Naive thymus-derived CD8-positive, alpha-beta T cell (primary cell): ENCODE measurements at places on chromosomes 5 and 9. TPM values are rescaled to one million over a fixed set of nuclear protein-coding genes. Genes with fewer than 3 reads are reported as not detected.

DMRT3 gene
- total RNA-seq = not detected

DNA sequence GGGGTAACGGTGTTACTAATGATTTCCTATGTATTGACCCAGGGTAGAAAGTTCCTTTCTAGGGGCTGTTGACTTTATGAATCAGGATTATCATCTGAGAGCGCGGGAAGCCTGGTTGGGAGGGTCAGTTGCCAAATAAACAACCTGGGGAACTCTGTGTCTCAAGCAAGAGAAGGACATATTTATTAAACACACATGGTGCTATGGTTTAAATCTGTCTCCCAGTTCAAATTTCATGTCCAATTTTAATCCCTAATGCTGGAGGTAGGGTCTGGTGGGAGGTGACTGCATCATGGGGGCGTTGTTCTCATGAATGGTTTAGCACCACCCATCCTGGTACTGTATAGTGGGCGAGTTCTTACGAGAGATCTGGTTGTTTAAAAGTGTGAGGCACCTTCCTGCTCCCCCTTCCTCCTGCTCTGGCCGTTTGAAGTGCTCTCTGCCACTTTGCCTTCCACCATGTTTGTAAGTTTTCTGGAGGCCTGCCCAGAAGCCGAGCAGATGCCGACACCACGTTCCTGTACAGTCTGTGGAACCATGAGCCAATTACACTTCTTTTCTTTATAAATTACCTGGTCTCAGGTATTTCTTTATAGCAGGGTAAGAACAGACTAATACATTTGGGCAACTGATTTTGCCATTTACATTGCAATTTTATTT lies 19.7 kb upstream of the GAS1 start:
- no peak for DNase-seq
- no peaks in the 10 kb centered on the region for H3K4me1 ChIP-seq
- H3K27me3 ChIP-seq = peaks cover 13% of the 10 kb centered on the region
- H3K36me3 ChIP-seq = no peaks in the 10 kb centered on the region
- H3K27ac ChIP-seq = no peak overlapping the region
- H3K4me3 ChIP-seq = no peak overlapping the region

RGS7BP gene
- total RNA-seq = not detected

DNA sequence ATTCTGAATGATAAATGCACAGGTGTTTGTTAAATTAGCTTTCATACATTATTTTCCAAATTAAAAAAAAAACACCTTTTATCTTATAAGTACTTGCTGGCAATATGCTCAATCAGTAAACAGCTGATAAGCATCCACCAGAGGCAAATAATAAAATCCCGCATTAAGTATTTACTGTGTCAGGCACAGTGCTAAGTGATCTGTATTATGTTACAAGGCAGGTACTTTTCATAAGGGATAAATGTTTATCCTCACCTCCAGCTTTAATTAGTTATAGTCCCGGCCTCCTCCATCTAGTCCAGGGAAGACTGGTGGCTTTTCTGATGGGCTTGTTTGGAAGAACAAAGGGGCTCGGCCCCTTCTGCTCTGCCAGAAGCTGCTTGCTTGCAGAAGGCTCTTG lies 40.1 kb downstream of the PFDN1 start:
- H3K27me3 ChIP-seq = no peaks in the 10 kb centered on the region
- H3K4me3 ChIP-seq = no peak overlapping the region
- peaks cover 32% of the 10 kb centered on the region for H3K4me1 ChIP-seq
- no peak for DNase-seq
- H3K36me3 ChIP-seq = peaks cover 37% of the 10 kb centered on the region
- H3K27ac ChIP-seq = no peak overlapping the region

STING1 gene
- 65.3 TPM for total RNA-seq

PROB1 gene
- 0.75 TPM for total RNA-seq

- H3K4me3 ChIP-seq = no peak overlapping the region
- no peaks in the 10 kb centered on the region for H3K36me3 ChIP-seq
- H3K27me3 ChIP-seq = no peaks in the 10 kb centered on the region
- DNase-seq = no peak
- no peaks in the 10 kb centered on the region for H3K4me1 ChIP-seq
- no peak overlapping the region for H3K27ac ChIP-seq
Measured at GRCh38 chr5:102049517-102049916, 246.6 kb downstream of the SLCO4C1 start.

- no peak for DNase-seq
- H3K36me3 ChIP-seq = no peaks in the 10 kb centered on the region
- no peak overlapping the region for H3K4me3 ChIP-seq
- H3K4me1 ChIP-seq = no peaks in the 10 kb centered on the region
- peaks cover 9% of the 10 kb centered on the region for H3K27me3 ChIP-seq
Measured at GRCh38 chr9:8666060-8666459, 866.5 kb upstream of the DMAC1 start.

DNA sequence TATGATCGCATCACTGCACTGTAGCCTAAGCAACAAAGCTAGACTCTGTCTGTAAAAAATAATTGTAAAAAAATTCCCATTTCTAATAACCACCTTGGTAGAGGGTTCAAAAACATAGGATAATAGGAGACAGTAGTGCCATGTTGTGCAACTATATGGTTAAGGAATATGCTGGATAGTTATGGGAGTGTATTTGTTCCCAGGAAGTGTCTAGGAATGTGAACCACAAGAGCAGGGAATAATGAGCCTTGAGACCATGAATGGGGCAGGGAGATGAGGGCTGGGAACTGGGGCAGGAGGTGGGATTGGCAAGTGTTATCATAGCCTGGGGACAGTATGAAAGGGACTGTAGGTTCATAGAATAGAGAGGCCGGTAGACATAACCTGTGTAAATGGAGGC lies 50.4 kb downstream of the RUSC2 start:
- H3K4me1 ChIP-seq = no peaks in the 10 kb centered on the region
- no peak overlapping the region for H3K27ac ChIP-seq
- DNase-seq = no peak
- H3K36me3 ChIP-seq = no peaks in the 10 kb centered on the region
- H3K4me3 ChIP-seq = no peak overlapping the region
- peaks cover 20% of the 10 kb centered on the region for H3K27me3 ChIP-seq

DNA sequence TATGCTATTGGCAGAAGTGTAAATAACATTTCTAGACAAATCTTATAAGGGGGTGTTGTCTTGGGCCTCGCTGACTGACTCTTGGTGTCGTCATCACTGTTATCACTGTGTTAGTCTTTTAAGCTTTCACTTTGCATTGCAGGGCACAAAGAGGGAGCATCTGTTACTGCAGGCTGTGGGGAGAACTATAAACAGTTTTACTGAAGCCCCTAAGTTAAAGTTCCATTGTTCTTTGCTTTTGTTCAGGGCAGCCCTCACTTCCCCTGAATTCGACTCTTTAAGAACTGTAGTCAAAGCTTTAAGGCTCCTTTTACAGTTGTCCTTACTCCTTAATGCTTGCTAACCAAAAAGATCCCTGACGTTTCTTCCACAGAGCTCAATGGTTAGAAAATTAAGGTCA lies 605.0 kb downstream of the RAB3C start:
- no peaks in the 10 kb centered on the region for H3K36me3 ChIP-seq
- no peak overlapping the region for H3K4me3 ChIP-seq
- no peak overlapping the region for H3K27ac ChIP-seq
- peaks cover 23% of the 10 kb centered on the region for H3K27me3 ChIP-seq

- no peak overlapping the region for H3K4me3 ChIP-seq
- no peaks in the 10 kb centered on the region for H3K36me3 ChIP-seq
Measured at GRCh38 chr9:131034268-131034667, 25.3 kb downstream of the LAMC3 start.

C9 gene
- not detected for total RNA-seq

GRCh38 chr5:77066184-77066583 lies 20.9 kb downstream of the ZBED3 start:
- no peak overlapping the region for H3K4me3 ChIP-seq
- H3K27me3 ChIP-seq = no peaks in the 10 kb centered on the region
- H3K4me1 ChIP-seq = peaks cover 15% of the 10 kb centered on the region

DNA sequence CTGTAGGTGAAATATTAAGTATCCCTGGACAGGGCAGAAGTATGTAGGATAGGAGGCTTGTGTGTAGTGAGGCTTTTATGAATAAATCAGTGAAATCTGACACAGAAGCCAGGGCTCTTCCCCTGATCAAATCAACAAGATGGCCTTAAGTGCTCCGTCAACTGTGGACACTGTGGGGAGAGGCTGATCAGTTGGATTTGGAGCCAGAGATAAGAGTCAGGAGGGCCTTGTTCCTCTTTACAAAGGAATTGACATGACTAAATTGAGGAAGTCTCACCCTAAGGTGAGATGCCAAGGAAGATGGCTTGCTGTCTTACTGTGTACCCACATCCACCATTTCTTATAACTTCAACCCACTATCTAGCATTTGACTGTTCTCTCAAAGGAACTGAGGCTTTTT lies 91.6 kb upstream of the PRRC1 start:
- H3K27me3 ChIP-seq = no peaks in the 10 kb centered on the region
- no peak for DNase-seq
- no peaks in the 10 kb centered on the region for H3K36me3 ChIP-seq
- no peaks in the 10 kb centered on the region for H3K4me1 ChIP-seq
- H3K4me3 ChIP-seq = no peak overlapping the region

GRCh38 chr9:111728143-111728542 lies 66.6 kb downstream of the SHOC1 start:
- H3K4me3 ChIP-seq = no peak overlapping the region
- no peak overlapping the region for H3K27ac ChIP-seq
- peaks cover 27% of the 10 kb centered on the region for H3K36me3 ChIP-seq
- H3K4me1 ChIP-seq = no peaks in the 10 kb centered on the region

RNF183 gene
- total RNA-seq = 0.23 TPM

DNA sequence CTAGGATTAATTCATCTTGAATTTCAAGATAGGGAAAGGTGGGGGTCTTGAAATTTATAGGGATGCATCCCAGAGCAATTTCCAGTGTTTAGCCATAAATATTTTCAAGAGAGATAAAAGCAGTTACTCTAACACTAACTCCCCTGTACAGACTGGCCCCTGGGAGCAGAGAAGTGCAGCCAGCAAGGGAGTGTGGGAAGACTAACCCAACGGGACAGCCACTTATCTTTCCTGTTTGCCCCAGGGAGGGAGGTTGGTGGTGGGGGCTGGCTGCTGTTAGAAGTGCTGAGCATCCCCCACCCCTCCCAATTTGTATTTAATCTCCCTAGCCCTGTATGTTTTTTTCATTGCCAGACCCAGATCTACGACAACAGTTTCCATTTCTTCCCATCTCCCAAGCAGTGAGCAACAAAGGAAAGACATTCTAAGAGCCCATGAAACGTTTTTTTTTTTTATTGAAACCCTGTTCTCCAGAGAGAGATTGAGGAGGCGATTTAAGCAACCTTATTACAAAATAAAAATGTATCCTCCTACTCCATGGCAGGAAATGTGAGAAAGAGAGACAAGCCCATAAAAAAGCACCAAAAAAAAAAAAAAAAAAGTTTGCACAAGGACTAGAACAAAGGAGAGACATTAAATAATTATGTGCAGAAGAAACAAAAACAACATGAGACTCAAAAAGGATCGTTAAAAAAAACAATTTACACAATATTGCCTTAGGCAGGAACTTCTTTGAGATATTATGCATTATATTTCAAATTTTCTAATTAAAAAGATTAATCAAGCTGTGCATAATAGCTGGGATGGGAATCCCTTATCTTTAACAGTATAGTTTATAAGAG lies 343.4 kb downstream of the ARHGEF28 start:
- H3K4me1 ChIP-seq = no peaks in the 10 kb centered on the region
- no peak overlapping the region for H3K27ac ChIP-seq
- no peak for DNase-seq
- H3K4me3 ChIP-seq = no peak overlapping the region
- H3K27me3 ChIP-seq = peaks cover 4% of the 10 kb centered on the region
